ENCODE measurements at places on chromosomes 11 and 22.

DNA sequence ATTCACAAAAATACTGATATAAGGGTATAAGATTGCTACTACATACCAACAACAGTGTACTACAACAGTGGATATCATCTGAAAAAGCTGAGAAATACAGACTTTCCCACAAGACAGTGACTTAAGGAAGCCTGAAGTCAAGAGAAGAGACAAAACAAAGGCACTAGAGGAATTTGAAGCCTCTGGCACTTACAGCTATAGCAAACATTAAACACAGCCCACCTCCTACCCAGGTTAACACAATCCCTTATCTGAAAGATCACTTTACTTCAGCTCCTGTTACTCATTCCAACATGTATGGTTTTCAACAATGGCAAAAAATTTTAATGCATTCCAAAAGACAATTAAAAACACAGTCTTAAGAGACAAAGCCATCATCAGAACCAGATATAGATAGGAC, 388.5 kb downstream of the JRKL start:
- no peak for DNase-seq

DNA sequence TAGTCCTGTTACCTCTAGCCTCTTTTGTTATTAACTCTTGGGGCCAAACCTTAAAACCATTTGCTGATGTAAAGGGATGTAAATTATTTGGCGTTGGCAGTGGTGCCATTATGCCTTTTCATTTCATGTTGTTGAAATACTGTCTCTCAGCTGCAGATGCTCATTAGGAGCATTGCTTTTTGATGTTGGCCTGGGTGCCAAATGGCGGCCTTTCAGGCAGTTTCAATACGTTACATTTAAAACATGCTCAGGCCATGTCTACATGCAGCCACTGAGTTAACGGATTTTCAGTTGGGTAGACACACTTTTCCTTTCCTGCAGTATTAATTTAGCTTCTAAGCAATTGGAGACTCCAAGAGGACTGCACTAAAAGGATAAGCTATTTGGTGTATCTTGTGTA, 5.3 kb downstream of the NCAM1 start:
- no peak for DNase-seq

DNA sequence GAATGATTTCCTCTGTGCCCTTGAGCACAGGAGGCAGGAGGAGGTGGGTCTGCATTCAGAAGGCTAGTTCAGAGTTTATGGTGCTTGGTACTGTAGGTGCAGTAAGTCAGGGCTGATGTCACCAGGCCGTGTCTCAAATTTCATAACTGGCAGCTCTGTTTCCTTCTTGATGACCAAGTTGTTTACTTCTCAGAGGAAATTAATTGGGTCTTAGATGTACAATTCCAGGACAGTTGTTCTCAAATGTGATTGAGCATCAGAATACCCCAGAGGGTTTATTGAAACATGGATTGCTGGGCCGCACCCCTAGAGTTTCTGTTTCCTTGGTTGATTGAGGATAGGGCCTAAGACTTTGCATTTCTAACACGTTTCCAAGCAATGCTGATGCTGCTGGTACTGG, 6.2 kb downstream of the AMOTL1 start:
- DNase-seq = no peak

GRCh38 chr11:41795004-41795403, 335.6 kb upstream of the LRRC4C start:
- DNase-seq = no peak

All from activated CD4-positive, CD25-positive, alpha-beta regulatory T cell (primary cell).